ENCODE measurements at places on chromosomes 1 and 21. TPM values are rescaled to one million over a fixed set of nuclear protein-coding genes. Genes with fewer than 3 reads are reported as not detected.

DNA sequence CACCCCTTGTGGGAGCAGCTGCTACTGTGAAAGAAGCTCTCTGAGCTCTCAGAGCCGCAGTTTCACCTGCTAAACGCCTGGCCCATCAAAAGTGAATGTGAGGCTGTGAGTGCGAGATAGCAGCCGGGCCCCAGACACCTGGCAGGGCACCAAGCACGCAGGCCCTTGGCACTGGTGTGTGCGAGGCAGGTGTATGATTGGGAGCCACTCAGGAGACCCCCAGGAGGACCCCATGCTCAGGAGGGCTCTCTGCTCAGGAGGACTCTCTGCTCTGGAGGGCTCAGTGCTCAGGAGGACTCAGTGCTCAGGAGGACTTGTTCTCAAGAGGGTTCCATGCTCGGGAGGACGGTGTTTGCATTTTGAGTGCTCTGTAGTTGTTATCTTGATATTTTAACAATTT is 14.3 kb upstream of the ADARB1 start:
- no peaks in the 10 kb centered on the region for H3K4me1 ChIP-seq
- H3K36me3 ChIP-seq: no peaks in the 10 kb centered on the region
- no peak overlapping the region for H3K27ac ChIP-seq
- peaks cover 3% of the 10 kb centered on the region for H3K27me3 ChIP-seq
- no peak for DNase-seq

GRCh38 chr1:167344615-167345385 is 124.1 kb downstream of the POU2F1 start:
- H3K27ac ChIP-seq: no peak overlapping the region
- DNase-seq: no peak
- no peaks in the 10 kb centered on the region for H3K4me1 ChIP-seq

DNA sequence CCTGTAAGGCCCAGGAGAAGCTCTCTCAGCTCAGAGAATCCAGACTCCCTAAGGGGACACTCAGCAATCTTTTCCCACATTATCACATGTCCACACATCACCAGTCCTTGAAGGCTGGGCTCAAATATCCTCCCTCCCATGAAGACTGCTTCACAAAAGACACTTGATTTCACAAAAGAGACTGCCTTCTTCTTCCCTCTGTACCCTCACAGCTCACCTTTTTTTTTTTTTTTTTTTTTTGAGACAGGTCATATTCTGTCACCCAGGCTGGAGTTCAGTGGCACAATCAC is 1.5 kb downstream of the CD58 start:
- peaks cover 22% of the 10 kb centered on the region for H3K4me1 ChIP-seq
- no peak overlapping the region for H3K27ac ChIP-seq
- H3K4me3 ChIP-seq: no peak overlapping the region
- H3K27me3 ChIP-seq: no peaks in the 10 kb centered on the region
- DNase-seq: no peak
- no peaks in the 10 kb centered on the region for H3K36me3 ChIP-seq

DNA sequence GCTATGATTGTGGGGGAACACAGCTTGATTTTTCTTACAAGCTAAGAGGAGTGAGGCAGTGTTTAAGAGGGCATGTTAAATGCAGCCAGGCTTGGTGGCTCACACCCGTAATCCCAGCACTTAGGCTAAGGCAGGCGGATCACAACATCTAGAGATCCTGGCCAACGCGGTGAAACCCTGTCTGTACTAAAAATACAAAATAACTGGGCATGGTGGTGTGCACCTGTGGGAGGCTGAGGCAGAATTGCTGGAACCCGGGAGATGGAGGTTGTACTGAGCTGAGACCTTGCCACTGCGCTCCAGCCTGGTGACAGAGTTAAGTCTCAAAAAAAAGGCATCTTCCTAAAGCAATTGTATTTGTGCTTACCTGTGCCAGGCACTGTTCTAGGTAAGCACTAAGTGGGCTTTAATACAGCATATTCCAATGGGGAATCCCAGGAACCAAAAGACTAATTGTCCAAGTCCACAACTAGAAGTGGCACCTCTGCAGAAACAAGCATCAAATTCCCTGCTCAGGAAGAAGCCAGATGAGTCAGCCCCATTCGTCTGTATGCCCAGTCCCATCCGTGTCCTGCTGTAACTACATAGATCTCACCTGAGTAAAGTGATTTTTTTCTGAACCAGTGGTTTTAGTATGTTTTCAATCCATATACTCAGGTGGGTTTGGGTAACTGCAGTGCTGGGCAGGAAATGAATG is 4.6 kb downstream of the RCC1 start:
- peaks cover 52% of the 10 kb centered on the region for H3K36me3 ChIP-seq
- H3K4me3 ChIP-seq: no peak overlapping the region
- H3K4me1 ChIP-seq: peaks cover 22% of the 10 kb centered on the region
- H3K27ac ChIP-seq: peak overlapping the region; percentile 80
- DNase-seq: no peak

GRCh38 chr1:54314696-54315095 is 91.5 kb downstream of the SSBP3 start:
- H3K36me3 ChIP-seq: no peaks in the 10 kb centered on the region
- no peak overlapping the region for H3K4me3 ChIP-seq
- H3K4me1 ChIP-seq: peaks cover 23% of the 10 kb centered on the region
- DNase-seq: no peak
- no peak overlapping the region for H3K27ac ChIP-seq
- no peaks in the 10 kb centered on the region for H3K27me3 ChIP-seq

- no peaks in the 10 kb centered on the region for H3K27me3 ChIP-seq
- H3K27ac ChIP-seq: no peak overlapping the region
- no peak for DNase-seq
- H3K4me1 ChIP-seq: peaks cover 11% of the 10 kb centered on the region
- H3K36me3 ChIP-seq: no peaks in the 10 kb centered on the region
Observed at GRCh38 chr1:31300193-31300592, 3.4 kb downstream of the ZCCHC17 start.

DNA sequence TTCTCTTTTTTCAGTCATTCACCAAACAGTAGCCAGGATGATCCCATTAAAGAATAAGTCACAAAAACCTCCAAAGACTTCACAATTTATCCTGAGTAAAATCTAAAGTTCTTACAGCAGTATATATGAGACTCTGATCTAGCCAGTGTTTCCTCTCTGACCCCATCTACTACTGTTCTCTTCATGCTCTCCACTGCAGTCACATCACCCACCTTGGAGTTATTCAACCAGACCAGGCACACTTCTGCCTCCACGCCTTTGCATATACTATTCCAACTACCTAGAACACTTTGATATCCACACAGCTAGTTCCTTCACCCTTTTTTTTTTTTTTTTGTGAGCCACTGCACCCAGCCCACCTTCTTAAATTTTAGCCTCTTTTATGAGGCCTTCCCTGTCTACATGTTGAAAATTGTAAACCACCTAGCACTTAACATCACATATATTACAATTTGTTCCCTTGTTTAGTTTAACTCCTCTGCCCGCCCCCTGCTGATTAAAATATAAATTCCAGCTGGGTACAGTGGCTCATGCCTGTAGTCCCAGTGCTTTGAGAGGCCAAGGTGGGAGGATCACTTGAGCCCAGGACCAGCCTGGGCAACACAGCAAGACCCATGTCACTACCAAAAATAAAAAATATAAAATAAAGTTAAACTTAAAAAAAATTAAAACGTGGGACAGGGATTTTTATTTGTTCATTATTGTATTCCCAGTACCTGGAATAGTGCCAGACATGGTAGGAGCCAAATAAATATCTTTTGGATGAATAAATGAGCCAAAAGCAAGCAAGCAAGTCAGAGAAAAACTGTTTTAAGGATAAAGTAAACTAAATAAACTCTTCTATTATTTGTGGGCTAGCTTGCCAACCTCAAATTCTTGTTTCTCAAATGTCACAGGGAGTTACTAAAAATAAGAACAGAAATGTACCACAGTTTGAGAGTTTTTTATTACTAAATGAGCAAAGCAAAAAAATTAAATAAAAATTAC is 35.2 kb upstream of the MUTYH start:
- H3K4me3 ChIP-seq: no peak overlapping the region
- H3K27me3 ChIP-seq: no peaks in the 10 kb centered on the region
- H3K27ac ChIP-seq: no peak overlapping the region
- no peaks in the 10 kb centered on the region for H3K36me3 ChIP-seq
- no peak for DNase-seq
- H3K4me1 ChIP-seq: no peaks in the 10 kb centered on the region

- no peaks in the 10 kb centered on the region for H3K27me3 ChIP-seq
- no peak for DNase-seq
- H3K4me1 ChIP-seq: no peaks in the 10 kb centered on the region
- H3K36me3 ChIP-seq: peaks cover 30% of the 10 kb centered on the region
- no peak overlapping the region for H3K27ac ChIP-seq
Observed at GRCh38 chr1:36279789-36280296, 26.3 kb upstream of the SH3D21 start.

DNA sequence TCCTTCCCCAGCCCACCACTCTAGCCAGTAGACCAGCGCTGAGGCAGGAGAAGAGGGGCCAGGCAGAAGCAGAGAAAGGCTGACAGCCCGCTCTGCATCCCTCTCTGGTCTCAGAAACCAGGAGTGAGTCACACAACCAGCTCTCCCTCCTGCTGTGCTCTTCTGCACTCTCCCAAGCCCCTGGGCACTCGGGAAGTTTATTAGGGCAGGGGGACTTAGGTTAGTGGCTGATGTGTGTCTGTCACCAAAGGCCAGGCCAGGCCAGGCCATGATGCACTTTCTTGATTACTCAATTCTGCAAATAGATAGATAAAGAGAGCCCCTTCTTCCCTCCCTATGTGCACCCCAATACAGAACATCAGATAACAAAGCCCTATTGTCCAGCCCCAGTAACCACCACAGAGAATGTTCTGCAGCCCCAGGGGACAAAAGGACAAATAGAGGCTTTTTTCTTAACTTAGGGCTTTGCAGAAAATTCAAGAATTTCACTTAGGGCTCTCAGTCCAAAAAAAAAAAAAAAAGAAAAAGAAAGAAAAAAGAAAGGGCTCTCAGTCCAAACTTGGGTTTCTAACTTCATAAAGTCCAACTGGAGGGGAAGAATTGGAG is 52.9 kb upstream of the CNTN2 start:
- no peak overlapping the region for H3K4me3 ChIP-seq
- H3K36me3 ChIP-seq: no peaks in the 10 kb centered on the region
- DNase-seq: no peak
- H3K4me1 ChIP-seq: no peaks in the 10 kb centered on the region
- peaks cover 3% of the 10 kb centered on the region for H3K27me3 ChIP-seq
- H3K27ac ChIP-seq: no peak overlapping the region

DNA sequence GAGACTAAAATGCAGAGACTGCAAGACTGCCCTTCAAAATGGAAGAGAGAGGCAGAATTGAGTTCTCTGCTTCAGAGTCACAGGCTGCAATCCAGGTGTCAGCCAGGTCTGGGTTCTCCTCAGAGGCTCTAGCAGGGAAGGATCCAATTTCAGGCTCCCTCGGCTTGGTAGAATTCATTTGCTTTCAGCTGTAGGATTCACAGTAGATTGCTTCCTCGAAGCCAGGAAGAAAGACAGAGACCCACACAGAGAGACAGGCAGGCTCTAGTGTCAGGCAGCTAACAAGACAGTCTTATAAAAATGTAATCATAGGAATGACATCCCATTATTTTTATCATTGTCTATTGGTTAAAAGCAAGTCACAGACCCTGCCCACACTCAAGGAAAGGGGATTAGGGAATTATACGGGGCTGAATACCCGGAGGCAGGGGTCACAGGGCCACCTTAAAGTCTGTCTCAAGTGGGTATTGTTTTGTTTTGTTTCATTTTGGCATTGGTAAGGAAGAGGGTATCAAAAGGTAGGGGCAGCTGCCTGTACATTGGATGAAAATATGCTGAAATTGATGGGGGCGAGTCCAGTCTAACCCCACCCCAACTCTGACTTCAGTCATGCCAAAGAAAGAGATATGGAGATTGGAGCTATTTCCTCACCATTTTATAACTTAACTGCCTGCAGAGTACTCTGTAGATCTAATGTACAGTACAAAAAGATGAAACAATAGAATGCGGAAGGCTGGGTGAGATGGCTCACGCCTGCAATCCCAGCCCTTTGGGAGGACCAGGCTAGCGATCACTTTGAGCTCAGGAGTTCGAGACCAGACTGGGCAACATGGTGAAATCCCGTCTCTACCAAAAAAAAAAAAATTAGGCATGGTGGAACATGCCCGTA is 9.5 kb upstream of the TBCE start:
- H3K4me3 ChIP-seq: no peak overlapping the region
- peak; percentile 34 for DNase-seq
- H3K27ac ChIP-seq: no peak overlapping the region
- no peaks in the 10 kb centered on the region for H3K4me1 ChIP-seq
- H3K36me3 ChIP-seq: no peaks in the 10 kb centered on the region

DNA sequence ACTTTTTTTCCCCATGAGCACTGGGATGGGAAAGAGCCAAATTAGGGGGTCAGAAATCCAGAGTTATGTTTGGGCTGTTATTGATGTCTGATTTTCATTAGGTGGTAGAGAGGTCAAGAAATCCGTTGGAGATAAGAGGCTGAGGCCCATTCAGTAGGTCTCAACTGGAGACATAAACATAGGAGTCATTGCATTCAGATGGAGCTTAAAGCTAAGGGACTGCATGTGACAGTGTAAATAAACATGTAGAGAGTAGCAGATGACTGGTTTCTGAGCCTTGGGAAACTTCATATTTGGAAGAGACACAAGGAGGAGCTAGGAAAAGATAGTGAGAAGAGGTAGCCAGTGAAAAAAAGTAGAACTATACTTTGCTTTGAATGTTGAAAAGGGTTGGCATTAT is 11.7 kb downstream of the PTPRC start:
- no peaks in the 10 kb centered on the region for H3K27me3 ChIP-seq
- no peak for DNase-seq
- no peaks in the 10 kb centered on the region for H3K36me3 ChIP-seq
- H3K27ac ChIP-seq: no peak overlapping the region
- H3K4me1 ChIP-seq: no peaks in the 10 kb centered on the region

GRCh38 chr1:15046487-15047165 is 106.9 kb upstream of the TMEM51 start:
- H3K27ac ChIP-seq: no peak overlapping the region
- H3K36me3 ChIP-seq: peaks cover 23% of the 10 kb centered on the region
- H3K4me3 ChIP-seq: no peak overlapping the region

DNA sequence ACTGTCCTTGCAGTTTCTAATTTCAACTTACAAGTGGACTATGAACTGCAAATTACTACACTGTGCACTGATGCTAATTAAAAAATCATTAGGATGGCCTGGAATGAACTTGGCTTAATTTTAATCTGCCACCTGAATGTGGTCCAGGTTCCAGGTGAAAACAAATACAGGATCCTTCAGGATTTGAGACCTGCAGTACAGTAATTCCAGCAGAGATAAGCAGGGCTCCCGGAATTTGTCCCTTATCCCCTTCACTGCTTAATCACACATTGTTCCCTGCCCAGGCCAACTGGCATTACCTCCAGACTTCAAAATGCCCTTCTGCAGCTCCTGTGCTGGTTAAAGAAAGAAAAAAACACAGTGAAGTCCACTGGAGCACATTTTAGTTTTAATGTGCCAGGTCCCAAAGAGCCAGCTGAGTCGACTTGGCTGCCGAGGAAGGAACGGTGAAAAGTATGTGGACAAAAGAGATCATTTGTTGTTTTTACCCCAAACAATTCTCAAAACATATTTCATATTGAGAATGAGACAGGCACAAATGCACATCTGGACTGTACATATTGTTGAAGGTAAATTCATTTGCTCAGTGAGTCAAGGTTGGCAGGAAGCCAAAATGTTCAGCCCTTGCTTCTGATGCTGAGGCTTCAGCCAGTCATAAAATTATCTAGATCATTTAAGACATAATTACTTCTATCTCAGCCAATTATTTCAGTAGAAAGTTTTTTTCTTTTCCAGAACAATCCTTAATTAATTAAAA is 28.3 kb downstream of the DEGS1 start:
- peaks cover 37% of the 10 kb centered on the region for H3K4me1 ChIP-seq
- DNase-seq: peak; percentile 59
- H3K36me3 ChIP-seq: no peaks in the 10 kb centered on the region

LDLRAD1 gene
- 0.51 TPM for polyA plus RNA-seq

SPRR2E gene
- polyA plus RNA-seq: not detected

OR2T29 gene
- polyA plus RNA-seq: not detected

ZFP69B gene
- polyA plus RNA-seq: 2.7 TPM

TGFBR3 gene
- polyA plus RNA-seq: 13.7 TPM

TCEA3 gene
- 29.4 TPM for polyA plus RNA-seq

TDRD10 gene
- 1.8 TPM for polyA plus RNA-seq

Data from large intestine (tissue), 12 donors.